ENCODE measurements at places on chromosomes 5 and 9. TPM values are rescaled to one million over a fixed set of nuclear protein-coding genes. Genes with fewer than 3 reads are reported as not detected.

- H3K4me3 ChIP-seq, result peak overlapping the region; percentile 80
- H3K27ac ChIP-seq, result no peak overlapping the region
- H3K36me3 ChIP-seq, result no peaks in the 10 kb centered on the region
- H3K27me3 ChIP-seq, result peaks cover 68% of the 10 kb centered on the region
Observed at GRCh38 chr9:101027733-101028345, 688 bp upstream of the PLPPR1 start.

SIT1 gene
- 0.56 TPM for total RNA-seq

ITGA1 gene
- total RNA-seq, result 2.2 TPM

DNA sequence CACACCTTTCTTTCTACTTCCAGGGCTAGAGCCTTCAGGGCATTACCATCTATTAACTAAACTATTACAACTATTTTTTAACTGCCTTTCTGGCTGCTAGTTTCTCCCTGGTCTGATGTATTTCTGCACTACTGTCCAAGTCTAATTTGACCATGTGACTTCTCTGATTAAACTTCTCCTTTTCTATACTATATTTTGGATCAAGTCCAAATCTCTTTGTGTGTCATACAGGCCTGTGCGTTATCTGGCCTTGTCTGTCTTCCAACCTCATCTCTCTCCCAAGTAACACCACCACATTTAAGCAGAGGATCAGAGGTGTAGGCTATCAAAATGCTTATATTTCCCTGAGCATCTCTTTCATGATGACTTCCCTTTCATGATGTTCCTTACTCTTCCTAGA is 47.2 kb upstream of the OR13F1 start:
- H3K4me3 ChIP-seq, result no peak overlapping the region
- H3K36me3 ChIP-seq, result no peaks in the 10 kb centered on the region
- H3K27me3 ChIP-seq, result no peaks in the 10 kb centered on the region
- no peak for DNase-seq
- no peaks in the 10 kb centered on the region for H3K4me1 ChIP-seq
- no peak overlapping the region for H3K27ac ChIP-seq

RXRA gene
- total RNA-seq, result 11.6 TPM
